ENCODE measurements at places on chromosomes 12 and 14. TPM values are rescaled to one million over a fixed set of nuclear protein-coding genes. Genes with fewer than 3 reads are reported as not detected.

The LRRIQ1 gene
- total RNA-seq, result 0.08 TPM

The DCN gene
- total RNA-seq, result 21.4 TPM

The SIX1 gene
- not detected for total RNA-seq

The DAO gene
- not detected for total RNA-seq

The MIP gene
- total RNA-seq, result not detected

The CMKLR1 gene
- not detected for total RNA-seq

The KRT81 gene
- total RNA-seq, result 0.19 TPM

The OAS2 gene
- total RNA-seq, result 3.5 TPM

The IL26 gene
- not detected for total RNA-seq

The MYF6 gene
- not detected for total RNA-seq

The PCK2 gene
- 91.5 TPM for total RNA-seq

The FAM181A gene
- 0.80 TPM for total RNA-seq

The DTX1 gene
- total RNA-seq, result not detected

The PTPRB gene
- total RNA-seq, result 0.42 TPM

The PAH gene
- not detected for total RNA-seq

The KRT5 gene
- 12,774 TPM for total RNA-seq

The KRT78 gene
- total RNA-seq, result 0.16 TPM

The KRT7 gene
- total RNA-seq, result 353 TPM

The LAG3 gene
- 0.08 TPM for total RNA-seq

The TAS2R8 gene
- not detected for total RNA-seq

The GPR132 gene
- total RNA-seq, result not detected

The TTC9 gene
- 0.46 TPM for total RNA-seq

The TBX3 gene
- 5.2 TPM for total RNA-seq

The PCED1B gene
- total RNA-seq, result 11.0 TPM

The P2RX2 gene
- total RNA-seq, result not detected

The TEP1 gene
- total RNA-seq, result 16.0 TPM

The CFAP54 gene
- 0.57 TPM for total RNA-seq

The EPS8 gene
- total RNA-seq, result 7.1 TPM

The ASIC1 gene
- 3.5 TPM for total RNA-seq

The SMIM41 gene
- total RNA-seq, result not detected

The FITM1 gene
- not detected for total RNA-seq

The FOXA1 gene
- not detected for total RNA-seq

The CCDC197 gene
- not detected for total RNA-seq

The SLC17A8 gene
- not detected for total RNA-seq

The EPYC gene
- total RNA-seq, result not detected

The GARIN6 gene
- total RNA-seq, result not detected

Data from hair follicular keratinocyte (primary cell).